Activated naive CD4-positive, alpha-beta T cell (primary cell): ENCODE measurements at places on chromosomes 16 and 17.

- DNase-seq, result no peak
These were observed 5.0 kb downstream of the SKA2 start for GRCh38 chr17:59149841-59150511.

DNA sequence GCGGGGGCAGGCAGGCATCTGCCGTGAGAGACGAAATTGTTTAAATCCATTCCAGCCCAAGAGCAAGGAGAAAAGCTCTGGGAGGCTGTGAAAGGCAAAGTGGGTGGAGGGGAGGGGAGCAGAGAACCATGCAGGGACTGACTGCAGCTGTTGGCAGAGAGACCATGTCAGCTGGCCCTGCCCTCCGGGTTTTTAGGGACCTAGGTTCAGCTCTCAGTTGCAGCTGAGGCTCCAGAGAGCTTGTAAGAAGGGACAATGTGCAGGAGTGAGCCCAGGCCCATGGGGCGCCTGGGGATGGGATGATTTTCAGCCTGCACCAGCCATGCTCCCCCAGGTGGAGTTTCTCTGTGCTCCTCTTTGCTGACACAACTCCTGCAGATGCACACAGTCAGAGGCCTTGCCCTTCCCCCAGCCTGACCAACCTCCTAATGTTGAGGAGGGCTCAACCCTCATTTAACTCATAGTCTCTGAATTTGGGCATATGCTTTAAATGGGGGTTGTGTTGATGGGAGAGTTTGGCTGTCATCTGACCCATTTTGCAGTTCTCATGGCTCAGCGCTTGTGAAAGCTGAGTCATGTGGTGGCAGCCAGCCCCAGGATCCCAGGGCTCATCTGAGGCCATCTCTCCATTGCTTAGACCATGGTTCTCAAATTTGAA, 70.9 kb downstream of the PLXDC1 start:
- no peak for DNase-seq

DNA sequence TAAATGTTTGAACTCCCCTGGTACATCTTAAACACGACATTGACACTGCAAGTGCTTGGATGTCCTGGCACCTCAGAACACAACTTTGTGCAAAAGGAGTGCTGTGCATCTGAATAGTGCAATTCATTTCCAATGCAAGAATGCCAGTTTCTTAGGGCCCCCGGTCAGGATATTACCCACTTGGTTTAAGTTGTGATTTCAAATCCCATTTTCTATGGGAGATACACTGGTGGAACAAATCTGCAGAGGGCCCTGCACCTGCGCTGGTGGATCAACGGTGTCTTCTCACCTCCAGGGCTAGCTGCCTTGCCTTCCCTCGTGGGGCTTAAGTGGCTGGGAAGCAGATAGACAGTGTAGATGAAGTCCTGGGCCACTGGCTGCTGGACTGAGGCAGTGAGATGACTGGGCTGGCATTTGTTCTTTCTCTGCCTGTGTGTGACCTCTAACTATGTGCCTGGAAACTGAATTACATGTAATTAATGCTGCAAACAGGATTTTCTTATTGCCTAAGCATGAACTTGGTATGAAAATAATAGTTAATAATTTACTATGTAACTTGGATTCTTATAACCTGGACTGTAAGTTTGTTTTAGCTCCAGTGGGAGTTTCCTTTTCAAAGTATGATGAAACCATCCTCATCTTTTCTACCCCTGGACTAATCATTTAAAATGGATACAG, 20.9 kb downstream of the HAPSTR1 start:
- no peak for DNase-seq

DNA sequence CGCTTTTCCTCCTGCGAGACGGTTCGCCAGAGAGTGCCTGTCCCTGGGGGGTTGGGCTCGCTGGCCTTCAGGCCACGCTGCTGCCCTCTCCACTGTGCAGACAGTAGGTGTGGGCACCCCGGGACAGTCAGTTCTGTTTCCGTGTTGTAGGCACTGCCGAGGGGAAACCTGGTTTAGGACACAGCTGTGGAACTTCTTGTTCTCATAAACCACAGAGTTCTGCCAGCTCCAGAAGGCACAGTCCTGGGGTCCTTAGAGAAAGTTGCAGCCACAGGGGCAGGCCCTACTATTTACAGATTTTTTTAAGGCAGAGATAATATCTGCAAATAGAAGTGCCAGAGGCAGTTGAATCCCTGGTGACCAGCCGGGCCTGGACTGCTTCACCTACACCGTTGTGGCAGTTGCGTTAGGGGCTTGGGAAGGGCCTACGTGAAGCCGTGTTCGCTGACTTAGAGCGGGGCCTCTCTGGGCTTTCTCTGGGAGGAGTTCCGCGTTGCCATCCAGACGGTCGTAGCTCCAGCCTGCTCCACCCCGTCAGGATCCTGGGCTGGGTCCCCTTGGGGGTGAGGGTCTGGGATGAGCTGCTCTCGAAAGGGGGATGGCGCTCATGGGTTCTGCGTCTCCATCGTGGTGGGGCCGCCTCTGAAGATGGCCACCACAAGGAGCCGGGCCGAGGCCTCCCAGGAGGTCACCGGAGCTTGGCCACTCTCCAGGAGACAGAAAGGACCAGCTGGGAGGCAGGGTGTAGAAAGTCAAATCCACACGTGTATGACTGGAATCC, 126.3 kb downstream of the BANP start:
- DNase-seq, result no peak

- no peak for DNase-seq
These were observed 46.9 kb upstream of the SIAH1 start for GRCh38 chr16:48432136-48432535.

- no peak for DNase-seq
These were observed 18.8 kb downstream of the DOC2B start for GRCh38 chr17:162689-163088.

- DNase-seq, result no peak
These were observed 2.4 kb downstream of the WSCD1 start for GRCh38 chr17:6072611-6073010.

DNA sequence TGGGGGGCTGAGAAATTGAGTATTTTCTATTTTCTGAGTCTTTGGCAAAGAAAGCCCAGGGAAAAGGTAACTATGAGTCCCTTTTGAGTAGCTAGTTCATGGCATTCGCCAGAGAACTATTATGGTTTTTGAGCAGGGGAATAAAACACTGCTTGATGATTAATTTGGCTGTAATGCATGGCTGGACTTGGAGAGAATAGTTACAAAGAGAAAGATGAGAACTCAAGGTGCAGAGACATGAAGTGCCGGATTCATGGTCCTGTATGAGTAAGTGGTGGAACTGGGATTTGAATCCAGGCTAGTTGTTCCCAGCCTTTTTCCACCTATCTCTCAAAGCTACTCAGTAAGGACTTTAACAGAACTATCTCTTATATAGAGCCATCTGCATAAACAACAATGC, 266.6 kb downstream of the CA10 start:
- DNase-seq, result no peak

GRCh38 chr16:66834746-66835145, 4.0 kb upstream of the NAE1 start:
- DNase-seq, result no peak
